ENCODE measurements at places on chromosomes 1 and 21.

DNA sequence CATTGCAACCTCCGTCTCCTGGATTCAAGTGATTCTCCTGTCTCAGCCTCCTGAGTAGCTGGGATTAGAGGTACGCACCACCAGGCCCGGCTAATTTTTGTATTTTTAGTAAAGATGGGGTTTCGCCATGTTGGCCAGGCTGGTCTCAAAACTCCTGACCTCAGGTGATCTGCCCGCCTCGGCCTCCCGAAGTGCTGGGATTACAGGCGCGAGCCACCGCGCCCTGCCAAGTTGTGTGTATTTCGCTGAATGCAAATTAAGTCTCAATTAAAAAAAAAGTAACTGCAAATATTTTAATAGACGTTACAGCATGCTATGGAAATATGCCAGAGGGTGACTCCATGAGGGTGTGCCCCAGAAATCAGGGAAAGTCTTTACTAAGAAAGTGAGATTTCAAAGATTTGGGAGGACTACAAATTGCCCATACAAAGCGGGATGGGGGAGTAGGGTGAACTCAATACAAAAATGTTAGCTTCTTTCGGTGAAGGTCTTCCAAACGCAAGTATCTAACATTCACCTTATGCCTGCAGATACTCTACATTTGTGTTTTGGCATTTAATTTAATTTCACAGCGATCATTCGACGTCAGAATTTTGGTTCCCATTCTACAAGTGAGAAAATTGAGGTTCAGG is 85.6 kb downstream of the NKAIN1 start:
- no peak for DNase-seq

DNA sequence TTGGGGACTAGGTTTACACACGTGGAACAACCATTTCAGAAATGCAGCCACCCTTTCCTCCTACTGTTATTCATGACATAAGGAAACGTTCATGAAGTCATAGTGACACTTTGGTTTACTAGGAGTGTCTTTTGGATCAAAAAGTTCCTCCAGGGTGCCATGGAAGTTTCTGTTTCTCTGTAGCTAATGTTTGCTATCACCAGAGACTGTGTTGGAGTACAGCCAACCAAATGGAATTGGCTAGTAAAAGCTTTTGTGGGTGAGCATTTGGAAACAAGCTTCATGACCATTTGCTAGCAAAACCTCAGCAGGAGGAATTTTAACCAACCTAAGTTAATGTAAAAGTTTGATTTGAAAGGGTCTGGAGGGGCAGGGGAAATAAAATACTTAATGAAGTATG is 43.9 kb upstream of the ADGRL2 start:
- no peak for DNase-seq

GRCh38 chr21:38957575-38958322 is 152.0 kb downstream of the ETS2 start:
- no peak for DNase-seq

GRCh38 chr1:150001415-150001814 is 9.1 kb downstream of the OTUD7B start:
- DNase-seq: no peak

- DNase-seq: no peak
These were observed 1.7 kb downstream of the HES4 start for GRCh38 chr1:997993-998744.

- no peak for DNase-seq
These were observed 35.1 kb upstream of the S100A7 start for GRCh38 chr1:153495536-153495935.

DNA sequence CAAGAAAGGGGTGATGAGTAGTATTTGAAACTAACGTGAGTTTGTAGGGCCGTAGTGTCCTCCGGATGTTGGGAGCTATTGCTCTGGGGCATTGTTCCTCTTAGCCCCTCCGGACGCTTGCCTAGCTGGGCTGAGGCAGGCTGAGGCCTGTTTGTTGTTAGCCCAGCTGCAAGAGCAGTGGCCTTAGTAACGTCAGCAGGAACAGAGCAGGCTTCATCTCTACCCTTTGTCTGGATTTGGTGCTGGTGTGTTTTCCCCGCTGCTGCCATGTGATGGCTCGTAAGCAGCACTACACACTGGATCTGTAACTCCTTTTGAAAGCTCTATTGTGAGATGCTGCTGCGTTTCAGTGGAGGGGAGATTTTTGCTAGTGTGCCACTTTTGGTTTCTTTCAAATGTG is 57.6 kb downstream of the DNM3 start:
- DNase-seq: no peak

- no peak for DNase-seq
These were observed 352.0 kb upstream of the C1orf87 start for GRCh38 chr1:60425528-60425927.

GRCh38 chr1:156711011-156711817 is 5.8 kb upstream of the CRABP2 start:
- DNase-seq: no peak

GRCh38 chr1:179066471-179066870 is 15.4 kb upstream of the TOR3A start:
- DNase-seq: no peak

GRCh38 chr1:170074250-170075157 is at the start of gene KIFAP3:
Gene KIFAP3, minus strand, starts transcription at chr1:170074695. Its CDS starts 228 bp downstream, at chr1:170074467.
- peak; percentile 76 for DNase-seq
